WTC11 (cell line): ENCODE measurements at places on chromosomes 13 and 19.

DNA sequence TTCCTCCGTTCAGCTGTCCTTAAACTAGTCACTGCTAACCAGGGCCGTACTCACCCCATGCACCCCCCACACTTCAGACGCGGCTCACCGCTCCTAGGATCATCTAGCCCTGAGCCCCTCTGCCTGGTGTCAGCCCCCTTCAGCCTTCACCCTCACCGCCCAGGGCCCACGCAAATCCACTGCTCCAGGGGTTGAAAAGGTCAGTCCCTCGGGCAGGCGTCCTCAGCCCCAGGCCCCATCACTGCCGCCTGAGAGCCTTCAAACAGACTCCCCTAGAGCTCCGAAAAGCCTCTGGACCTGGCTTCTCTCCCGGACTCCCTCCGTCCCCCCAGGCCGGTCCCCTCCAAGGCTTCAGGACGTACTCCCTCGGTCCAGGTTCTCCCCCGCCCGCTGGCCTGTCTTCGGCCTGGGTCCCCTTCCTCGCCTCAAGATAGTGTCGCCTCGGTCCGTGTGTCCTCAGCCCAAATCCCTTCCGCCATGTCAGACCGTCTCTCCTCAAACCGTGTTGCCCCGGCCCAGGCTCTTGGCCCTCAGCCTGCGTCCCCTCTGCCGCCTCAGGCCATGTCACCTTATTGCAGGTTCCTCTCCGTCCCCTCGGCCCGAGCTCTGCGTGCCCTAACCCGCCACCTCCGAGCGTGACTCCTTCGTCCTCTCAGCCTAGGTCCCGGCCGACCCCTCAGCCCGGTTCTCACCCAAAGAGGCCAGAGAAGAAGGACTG lies 553 bp downstream of the NAPA start:
- no peak for DNase-seq

GRCh38 chr13:40987606-40988280 lies 31.4 kb downstream of the ELF1 start:
- no peak for DNase-seq

- DNase-seq = no peak
These were observed 2.0 kb upstream of the INAFM1 start for GRCh38 chr19:47272448-47273312.

DNA sequence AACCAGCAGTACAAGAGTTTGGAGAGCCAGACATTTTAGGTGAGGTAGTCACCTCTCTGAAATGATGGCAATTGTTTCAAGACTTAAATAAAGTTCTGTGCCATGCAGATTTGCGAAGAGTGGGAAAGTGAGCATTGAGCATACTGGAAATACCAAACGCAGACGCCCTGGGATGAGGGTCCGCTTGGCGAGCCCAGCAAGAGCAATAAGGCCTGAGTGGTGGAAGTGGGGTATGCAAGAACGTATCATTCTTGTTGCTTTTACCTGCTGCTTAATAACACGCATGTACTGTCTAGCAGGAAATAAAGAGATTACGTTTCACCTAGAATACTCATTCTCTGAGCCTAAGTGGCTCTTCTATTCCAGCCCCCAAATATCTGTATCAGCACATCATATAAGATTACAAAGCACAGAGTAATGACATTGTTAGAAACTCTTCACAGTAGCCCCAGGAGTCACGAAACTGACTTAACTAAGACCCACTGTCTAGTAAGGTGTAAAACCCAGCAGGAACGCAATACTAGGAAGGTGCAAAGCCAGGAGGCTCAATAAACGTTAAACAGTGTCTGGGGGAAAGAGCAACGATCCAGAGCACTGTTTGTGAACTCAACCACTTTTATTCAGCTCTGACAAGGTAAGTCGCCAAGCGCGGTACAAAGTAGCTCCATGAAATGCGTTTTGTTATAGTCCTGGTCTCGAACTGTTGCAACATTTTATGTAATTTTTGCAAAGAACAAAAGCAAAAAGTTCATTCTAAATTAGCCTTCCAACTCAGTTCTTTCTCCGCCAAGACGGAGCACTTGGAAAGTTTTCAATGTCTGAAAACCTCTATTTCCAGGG lies 1.2 kb downstream of the RCBTB2 start:
- no peak for DNase-seq

GRCh38 chr13:24858953-24859352 lies 95.0 kb downstream of the RNF17 start:
- DNase-seq = no peak

DNA sequence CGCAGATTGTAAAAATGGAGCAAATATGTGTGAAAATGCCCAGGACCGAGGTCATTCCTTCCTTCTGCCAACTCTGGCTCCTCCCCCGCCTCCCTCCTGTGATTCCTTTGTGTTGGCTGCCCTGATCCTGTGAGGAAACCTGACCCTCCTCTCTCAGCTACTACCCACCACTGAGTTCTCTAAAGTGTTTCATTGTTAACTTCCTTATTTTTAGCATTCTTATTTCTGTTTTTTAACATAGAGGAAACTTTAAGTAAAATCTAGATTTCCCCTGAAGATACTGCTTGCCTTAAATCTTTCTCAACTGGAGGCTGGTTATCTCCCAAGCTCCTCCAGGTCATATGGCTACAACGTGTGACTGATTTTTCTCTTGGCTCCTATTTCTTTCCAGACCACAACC lies 21.7 kb upstream of the FBXL3 start:
- DNase-seq = peak; percentile 58

GRCh38 chr19:56491399-56491798 lies 14.3 kb upstream of the ZNF667 start:
- no peak for DNase-seq

GRCh38 chr13:113928685-113929627 lies 44.9 kb downstream of the C13orf46 start:
- peak; percentile 9 for DNase-seq

GRCh38 chr19:3586707-3587346 lies 1.5 kb downstream of the GIPC3 start:
- DNase-seq = no peak

DNA sequence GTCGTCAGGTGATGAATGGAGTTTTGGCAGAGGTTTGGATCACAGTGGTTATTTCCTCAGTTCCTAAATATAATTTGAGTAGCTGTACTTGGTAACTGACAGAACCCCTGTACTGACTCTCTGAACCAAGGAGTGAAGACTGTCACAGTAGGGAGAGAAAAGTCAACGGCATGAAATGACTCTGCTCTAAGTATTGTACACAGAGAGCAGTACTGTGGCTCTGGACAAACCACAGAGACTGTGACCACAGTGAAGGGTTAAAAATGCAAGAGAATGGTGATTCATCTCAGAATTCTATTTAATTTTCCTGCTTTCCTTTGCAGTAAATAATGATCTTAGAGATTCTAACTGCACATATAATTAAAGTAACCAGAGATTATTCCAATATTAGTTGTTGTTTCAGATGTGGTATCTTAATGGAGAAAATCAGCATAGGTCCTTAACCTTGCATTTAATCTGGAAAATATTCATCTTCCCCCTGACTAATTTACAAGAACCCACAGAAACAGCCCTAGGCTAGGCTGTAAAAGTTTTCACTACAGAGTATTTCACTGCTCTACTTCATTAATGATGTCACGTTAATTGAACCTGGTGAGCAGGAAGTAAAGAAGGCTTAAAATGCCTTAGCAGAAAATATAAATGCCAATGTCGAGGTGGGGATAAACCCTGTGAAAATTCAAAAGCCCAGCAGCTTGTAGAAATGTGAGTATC lies 221.9 kb downstream of the LIG4 start:
- no peak for DNase-seq

DNA sequence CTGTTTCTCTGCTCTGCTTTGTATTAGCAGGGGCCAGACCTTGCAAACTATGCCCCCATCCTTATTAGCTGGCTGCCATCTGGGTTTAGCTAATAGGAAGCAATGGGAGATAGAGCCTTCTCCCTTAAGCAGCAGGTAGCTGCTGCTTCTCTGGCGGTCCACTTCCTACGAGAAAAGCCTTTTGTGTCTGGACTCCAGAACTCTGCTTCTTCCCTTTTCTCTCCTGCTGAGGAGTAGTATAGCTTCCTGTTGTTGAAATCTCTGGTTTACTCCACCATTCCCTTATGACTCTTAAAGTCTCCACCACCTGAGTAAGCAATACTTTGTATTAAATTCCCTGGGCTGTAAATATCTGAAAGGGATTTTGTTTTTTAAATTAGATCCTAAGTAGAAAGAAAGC lies 147.1 kb downstream of the DNAJC15 start:
- DNase-seq = no peak

GRCh38 chr13:95251641-95252040 lies 49.6 kb downstream of the ABCC4 start:
- DNase-seq = no peak

DNA sequence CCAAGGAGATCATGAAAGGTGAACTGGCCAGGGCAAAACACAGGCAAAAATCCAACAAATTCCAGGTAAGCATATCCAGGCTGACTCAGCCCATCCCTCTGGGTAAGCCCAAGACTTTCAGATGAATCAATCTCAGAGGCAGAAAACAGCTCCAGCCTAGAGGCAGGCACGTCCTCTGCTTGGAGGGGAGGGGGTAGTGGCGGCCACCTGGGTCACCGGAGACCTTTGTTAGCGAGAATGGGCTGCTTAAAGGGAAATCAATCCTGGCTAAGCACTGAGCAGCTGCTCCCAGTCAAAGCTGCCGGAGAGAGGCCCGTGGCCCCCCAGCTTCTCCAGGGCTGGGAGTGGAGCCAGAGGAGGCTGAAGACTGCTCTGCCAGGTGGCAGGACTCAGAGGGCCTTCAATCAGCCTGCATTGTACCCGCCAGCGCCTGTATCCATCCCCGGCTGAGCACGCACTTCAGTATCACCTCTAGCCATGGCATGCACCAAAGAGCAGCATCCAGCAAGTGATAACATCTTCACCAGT lies 48.2 kb downstream of the PIN1 start:
- DNase-seq = peak; percentile 27

DNA sequence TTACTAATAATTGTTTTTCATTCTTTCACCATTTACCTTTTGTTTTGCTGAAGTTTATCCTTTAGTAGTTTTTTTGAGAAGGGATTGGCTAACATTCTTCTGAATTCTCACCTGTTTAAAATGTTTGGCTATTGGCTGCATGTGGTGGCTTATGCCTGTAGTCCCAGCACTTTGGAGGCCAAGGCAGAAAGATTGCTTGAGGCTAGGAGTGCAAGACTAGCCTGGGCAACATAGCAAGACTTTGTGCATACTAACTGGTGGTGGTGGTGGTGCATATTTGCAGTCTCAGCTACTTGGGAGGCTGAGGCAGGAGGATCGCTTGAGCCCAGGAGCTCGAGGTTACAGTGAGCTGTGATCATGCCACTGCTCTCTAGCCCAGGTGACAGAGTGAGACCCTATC lies 27.5 kb upstream of the RNF113B start:
- DNase-seq = no peak

- no peak for DNase-seq
These were observed 60.9 kb upstream of the RANBP3 start for GRCh38 chr19:6038634-6039405.

GRCh38 chr19:51546107-51546649 lies 14.7 kb upstream of the SIGLEC6 start:
- no peak for DNase-seq

- peak; percentile 48 for DNase-seq
These were observed 273.4 kb downstream of the DCLK1 start for GRCh38 chr13:35857769-35858168.

DNA sequence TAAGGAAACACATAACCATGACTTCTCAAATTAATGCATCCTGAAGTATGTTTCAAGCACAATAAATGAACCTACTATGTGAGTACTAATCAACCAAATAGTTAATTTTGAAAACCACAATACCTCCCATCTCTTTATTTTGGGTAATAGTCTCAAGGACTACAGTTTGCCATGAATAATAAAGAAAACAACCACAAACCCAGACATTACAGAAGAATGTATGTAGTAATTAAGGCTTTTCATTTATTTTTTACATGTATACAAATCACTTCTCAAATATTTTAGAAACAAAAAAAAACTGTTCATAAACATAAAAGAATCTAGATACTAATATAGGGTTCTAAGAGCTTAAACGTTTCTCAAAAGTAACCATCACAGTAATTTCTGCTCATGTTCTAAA lies 6.8 kb downstream of the KATNAL1 start:
- DNase-seq = no peak

GRCh38 chr19:44847144-44848035 lies 1.3 kb downstream of the NECTIN2 start:
- DNase-seq = peak; percentile 74
